Choroid plexus epithelial cell (primary cell): ENCODE measurements at places on chromosomes 6 and 20.

DNA sequence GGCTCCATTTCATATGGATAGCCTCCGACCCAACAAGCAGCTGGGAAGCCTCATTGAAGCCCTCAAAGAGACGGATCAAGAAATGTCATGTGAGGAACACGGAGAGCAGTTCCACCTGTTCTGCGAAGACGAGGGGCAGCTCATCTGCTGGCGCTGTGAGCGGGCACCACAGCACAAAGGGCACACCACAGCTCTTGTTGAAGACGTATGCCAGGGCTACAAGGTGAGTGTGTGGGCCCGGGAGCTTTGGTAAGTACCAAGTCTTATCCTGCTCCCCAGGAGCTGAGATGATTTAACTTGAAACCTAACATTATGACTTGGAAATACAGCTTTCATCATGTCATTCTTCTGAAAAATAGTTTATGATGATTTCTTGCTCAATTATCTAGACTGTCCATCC lies 4.1 kb downstream of the TRIM38 start:
- DNase-seq, result no peak

GRCh38 chr6:66277400-66277799 lies 570.4 kb upstream of the EYS start:
- DNase-seq, result no peak

- peak; percentile 36 for DNase-seq
Observed at GRCh38 chr6:145547594-145548335, 187.6 kb downstream of the EPM2A start.

DNA sequence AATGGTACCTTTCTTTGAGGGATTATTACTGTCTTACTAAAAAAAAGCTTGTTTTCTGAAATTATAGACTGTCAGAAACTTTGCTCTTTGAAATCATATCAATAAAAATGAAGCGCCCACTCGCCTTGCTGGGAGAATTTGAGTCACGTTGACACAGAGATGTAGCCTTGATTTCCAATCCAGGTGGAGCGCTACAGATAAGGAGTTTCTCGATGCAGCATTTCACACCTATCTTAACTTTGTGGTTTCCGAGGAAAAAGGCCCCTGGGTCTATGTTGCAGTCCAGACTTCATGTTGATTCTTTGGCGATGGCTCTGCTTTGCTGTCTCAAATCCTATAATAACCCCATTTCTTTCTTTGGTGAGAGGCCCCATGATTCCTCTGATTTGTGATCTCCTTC lies 158.1 kb upstream of the ARG1 start:
- DNase-seq, result no peak
